Activated T-helper 9 cell treated with anti-CD3 and anti-CD28 coated beads, Interleukin-2, amount 50 U/mL, for 16 hours (primary cell): ENCODE measurements at places on chromosomes 3 and 15.
A peak's percentile ranks its signal among the peaks of the same experiment; 100 is the strongest.

- DNase-seq, result no peak
Observed at GRCh38 chr15:39299486-39300267, 281.2 kb upstream of the THBS1 start.

DNA sequence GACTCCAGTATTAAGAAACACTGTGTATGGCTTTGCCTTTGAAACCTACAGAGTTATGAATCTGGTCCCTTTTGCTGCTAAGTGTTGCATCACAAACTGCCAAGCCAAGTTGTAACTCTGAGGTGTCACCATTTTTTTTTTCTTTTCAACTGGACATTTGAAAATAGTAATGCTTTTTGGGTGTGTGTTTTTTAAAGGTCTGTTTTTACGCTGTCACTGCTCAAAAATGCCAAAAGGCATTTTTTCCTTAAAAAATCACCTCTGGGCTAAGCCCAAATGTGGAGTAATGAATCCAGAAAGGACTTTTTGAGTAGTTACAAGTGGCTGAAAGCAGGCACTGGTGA, 9.5 kb downstream of the SMAD3 start:
- no peak for DNase-seq

- no peak for DNase-seq
Observed at GRCh38 chr3:194275721-194276120, 75.4 kb downstream of the CPN2 start.

GRCh38 chr3:53813229-53813628, 33.0 kb downstream of the CHDH start:
- DNase-seq, result no peak

DNA sequence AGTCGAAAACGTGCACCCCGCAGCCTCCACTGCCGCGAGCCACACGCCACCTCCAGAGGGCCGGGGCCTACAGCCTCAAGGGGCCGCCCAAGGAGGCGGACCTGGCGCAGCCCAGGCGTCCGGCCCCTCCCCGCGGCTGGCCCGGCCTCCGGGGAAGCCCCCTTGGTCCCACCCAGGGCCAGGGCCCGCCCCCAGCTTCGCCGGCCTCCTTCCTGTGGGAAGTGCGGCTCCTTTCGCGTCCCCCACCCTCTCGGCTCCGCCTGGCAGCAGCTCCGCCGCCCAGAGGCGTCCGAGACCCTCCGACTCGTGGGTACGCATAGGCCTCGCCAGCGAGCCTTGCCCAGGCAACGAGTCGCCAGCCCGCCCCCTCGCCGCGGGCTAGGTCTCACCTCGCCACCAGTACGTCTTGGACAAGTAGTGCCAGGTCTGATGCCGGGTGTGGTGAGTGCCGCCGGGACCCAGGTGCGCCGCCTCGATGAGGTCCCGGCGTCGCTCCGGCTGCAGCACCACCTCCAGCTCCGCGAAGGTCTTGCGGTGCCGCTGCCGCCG, 642 bp downstream of the ZBTB11 start:
- peak; percentile 93 for DNase-seq

DNA sequence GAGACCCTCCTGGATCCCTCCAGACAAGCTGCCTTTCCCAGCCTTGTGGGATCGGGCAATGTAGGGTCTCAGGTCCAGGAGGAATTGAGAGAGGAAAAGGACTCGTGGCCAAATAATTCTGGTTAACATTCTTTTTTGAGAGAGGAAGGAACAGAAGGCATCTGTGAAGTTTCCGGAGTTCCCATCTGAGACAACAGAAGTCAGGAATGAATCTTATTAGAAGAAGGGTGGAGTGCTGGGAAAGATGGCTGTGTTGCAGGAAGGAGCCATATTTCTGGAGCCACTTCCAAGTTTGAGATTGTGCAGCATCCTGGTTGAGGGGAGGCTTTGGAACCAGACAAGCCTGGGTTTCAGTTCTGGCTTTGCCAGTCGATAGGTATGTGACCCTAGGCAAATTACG, 9.4 kb downstream of the BOC start:
- DNase-seq, result no peak

- no peak for DNase-seq
Observed at GRCh38 chr3:160090653-160091052, 102.0 kb downstream of the IL12A start.

DNA sequence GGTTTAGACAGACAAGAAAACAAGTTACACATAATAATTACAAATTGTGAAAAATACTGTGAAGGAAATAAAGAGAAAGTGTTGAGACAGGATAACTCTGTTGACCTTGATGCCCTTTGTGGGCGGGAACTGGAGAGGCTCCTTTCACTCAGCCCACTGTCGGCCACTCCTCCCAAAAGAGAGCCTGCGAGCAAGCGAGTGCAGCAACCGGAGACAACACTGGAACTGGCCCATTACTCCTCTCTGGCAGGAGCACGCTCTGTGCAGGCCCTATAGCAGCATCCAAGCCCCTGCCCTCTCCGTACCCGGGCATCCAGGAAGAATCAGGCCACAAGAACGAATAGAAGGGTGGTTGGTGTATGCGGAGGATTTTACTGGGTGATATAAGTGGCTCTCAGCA, 16.2 kb upstream of the DUT start:
- DNase-seq, result no peak

DNA sequence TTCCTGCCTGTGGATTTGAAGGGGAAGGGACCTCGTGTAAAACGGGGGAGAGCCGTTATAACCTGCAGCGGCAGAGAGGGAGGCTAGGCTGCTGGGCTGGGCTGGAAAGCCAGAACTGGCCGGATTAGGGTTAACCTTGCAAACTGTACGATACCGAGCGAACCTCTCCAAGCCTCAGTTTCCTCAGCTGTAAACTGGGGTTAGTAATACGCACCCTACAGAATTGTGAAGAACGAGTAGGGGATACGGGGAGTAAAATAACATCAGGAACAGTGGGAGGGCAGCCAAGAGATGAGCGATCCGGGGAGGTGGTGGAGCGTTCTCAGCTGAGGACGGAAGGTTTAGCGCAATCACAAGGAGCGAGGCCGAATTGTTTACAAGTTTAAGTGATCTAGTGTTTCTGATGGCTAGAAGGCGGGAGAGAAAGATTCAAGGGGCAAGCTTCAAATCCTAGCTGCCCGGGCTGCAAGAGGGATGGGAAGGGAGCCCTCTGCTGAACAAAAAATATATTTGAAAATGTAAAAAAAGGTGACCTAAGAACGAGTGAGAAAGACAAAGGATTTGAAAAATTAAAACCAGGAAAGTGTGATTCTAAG, 768 bp upstream of the SEMA5B start:
- no peak for DNase-seq

- no peak for DNase-seq
Observed at GRCh38 chr3:58609990-58610389, 32.8 kb upstream of the FAM107A start.

GRCh38 chr3:147616998-147617619, 207.9 kb downstream of the ZIC1 start:
- no peak for DNase-seq
